Stimulated activated effector memory CD8-positive, alpha-beta T cell treated with anti-CD3 and anti-CD28 coated beads, Interleukin-12 subunit alpha, Interleukin-12 subunit beta, amount 100 ng/mL, for 72 hours (primary cell): ENCODE measurements at places on chromosomes 7 and 10.

- peak; percentile 65 for DNase-seq
Observed at GRCh38 chr7:50315739-50316671, 11.5 kb downstream of the IKZF1 start.

DNA sequence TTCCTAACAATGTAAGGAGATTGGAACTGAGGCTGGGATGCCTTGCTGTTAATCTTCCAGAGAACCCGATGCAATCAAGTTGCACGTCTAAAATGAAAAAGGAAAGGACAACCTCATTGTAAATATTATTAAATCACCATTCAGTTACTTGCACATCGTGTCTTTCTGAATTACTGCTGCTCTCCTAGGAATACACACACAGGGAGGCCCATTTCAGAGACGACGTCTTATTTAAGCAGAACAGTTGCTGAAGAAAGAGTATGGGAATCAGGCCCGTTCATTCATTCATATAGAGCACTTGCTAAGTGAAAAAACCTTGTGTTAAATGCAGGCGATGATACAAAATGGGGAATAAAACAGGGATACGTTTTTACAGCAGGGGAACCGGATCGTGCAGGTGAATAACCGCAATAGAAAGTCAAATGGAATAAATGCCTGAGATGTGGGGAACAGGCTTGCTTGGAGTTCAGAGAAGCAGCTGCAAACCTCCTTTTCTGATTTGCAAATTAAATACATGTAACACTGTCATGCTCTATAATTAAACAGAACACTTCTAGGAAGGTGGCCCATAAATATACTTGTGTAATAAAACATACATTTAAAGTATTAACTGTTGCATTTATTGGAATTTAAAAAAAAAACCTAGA lies 409.9 kb downstream of the GALNT17 start:
- DNase-seq: no peak

DNA sequence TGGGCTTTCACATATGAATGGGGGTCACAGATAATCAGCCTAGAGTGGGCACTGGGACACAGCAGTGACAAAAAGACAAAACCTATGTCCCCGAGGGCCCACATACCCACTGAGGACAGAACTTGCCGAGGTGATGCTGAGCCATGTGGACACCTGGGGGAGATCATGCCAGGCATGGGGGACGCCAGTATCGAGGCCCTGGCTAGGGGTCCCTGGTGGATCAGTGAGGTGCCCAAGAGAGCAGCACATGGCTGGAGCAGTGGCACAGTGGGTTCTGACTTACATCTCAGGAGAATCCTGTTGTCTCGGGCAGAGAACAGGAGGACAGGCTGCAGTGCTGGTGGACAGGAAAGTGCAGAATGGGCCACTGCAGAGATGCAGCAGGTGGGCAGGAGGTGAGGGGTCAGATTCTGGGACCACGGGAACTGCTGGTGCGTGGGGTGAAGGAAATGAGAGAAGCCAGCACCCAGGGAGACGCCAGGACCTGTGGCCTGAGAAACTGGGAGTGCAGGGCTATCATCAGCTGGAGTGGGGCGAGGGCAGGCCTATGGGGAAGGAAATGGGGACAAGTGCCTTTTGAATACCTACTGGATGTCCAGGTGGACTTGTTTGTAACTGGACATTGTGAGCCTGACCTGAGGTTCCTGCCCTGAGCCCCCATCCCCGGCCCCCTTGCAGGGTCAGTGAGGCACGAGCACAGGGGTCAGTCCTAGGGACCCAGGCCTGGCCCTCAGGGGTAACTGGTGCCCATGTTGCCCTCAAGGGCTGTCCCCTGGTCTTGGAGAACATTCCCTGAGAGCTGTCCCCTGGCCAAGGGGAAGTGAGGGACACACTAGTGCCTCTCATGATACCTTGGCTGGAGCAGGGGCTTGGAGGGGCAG lies 91.2 kb upstream of the RET start:
- DNase-seq: no peak

DNA sequence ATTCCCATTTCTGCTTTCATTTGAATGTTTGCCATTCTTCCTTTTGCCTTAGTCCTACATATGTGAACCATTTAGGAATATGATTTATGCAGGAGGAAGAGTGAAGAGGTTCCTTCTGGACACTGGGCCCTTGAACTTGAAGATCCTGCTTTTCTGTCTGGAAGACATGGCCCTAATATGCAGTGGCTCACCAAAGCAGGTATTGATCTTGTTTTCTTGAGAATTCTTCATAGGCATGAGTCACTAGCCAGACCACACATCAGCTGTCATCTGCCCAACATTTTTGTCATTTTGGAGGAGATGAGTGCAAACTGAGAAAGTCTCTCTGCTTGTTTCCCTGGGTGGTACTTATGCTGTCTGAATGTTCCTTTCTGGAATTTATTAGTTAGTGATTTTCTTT lies 382.6 kb downstream of the LRMDA start:
- DNase-seq: no peak

GRCh38 chr10:106957823-106958588 lies 206.5 kb downstream of the SORCS1 start:
- DNase-seq: no peak

DNA sequence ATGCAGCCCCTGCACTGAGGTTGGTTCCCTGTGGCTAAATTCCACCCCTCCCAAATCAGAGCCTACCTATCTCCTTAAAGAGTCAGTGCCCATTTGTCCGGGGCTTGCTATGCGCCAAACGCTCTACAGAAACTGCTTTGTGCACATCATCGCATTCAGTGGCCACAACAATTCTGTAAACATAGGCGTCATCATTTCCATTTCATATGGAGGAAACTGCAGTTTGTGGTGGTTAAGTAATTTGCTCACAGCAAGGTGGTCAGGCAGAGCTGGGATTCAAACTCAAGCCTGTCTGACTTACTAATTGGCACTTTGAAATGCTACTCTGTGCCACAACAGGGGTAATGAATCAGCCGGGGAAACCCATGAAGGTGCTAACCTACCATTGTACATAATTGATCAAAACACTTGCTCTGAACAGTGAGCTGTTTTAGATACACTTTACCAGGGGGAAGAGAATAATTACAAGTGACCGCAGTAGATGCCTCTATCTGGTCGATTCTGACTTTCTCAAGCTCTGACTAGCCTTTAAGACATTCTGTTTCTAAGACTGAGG lies 775.5 kb downstream of the LRMDA start:
- DNase-seq: no peak

GRCh38 chr7:70589010-70589409 lies 542.9 kb upstream of the GALNT17 start:
- no peak for DNase-seq

GRCh38 chr10:74738985-74739567 lies 87.3 kb upstream of the KAT6B start:
- DNase-seq: peak; percentile 65

DNA sequence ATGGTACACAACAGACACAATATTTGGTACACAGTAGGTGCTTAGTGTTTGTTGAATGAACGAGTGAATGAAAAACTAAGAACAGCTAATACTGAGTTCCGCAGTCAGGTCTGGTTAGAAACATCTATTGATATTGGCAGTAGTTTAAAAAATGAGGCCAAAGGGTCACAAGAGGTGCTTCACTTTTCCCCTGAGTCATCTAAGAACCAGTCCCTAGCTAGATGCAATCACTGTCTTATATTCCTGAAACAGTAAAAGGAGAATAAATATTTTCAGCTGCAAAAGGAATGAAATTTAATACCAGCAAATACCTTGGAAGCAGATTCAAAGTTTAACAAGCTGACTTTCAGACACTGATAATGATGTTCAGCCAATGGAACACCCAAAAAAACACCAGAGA lies 54.5 kb downstream of the SCRN1 start:
- DNase-seq: no peak

GRCh38 chr10:53079283-53079682 lies 306.7 kb upstream of the MBL2 start:
- no peak for DNase-seq

GRCh38 chr7:64551375-64552142 lies 11.3 kb downstream of the ZNF680 start:
- DNase-seq: no peak

DNA sequence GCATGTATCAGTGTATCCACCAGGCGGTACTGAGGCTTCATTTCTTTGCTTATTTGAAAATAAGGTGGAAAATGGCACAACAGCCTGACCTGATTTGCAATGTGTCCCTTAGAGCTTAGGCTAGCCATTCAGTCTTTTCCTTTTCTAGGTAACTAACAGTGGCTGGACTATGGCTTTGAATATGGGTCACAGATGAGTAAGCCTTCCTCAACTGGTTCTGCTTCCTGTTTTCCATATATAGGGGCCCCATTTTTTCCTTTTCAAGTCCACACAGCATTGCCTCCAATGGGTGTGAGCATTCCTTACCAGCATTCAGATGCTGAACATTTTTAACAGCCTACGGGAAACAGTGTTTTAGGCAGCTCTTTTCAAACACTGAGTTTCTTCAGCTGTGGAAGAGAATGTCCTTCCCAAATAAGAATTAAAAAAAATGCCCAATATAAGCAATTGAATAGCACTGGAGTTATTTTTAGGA lies 3.9 kb upstream of the ITGB1 start:
- DNase-seq: no peak

DNA sequence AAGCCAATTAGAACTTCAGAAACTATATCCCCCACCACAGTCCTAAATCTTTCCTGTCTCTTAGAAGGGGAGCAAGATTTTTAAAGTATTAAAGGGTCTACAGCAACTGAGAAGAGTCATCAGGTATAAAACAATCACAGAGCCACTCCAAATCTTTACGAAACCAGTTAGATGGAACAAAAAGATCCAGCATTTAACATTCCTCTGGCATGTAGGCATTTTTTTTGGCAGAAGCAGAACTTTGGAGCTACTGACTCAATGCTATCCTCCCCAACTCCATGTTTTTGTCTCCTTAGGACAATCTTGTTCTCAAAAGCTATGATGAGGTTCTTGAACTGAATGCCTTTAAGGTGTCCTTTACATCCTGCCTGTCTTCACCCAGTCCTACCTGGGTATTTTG lies 333.3 kb downstream of the PRPF18 start:
- DNase-seq: no peak

DNA sequence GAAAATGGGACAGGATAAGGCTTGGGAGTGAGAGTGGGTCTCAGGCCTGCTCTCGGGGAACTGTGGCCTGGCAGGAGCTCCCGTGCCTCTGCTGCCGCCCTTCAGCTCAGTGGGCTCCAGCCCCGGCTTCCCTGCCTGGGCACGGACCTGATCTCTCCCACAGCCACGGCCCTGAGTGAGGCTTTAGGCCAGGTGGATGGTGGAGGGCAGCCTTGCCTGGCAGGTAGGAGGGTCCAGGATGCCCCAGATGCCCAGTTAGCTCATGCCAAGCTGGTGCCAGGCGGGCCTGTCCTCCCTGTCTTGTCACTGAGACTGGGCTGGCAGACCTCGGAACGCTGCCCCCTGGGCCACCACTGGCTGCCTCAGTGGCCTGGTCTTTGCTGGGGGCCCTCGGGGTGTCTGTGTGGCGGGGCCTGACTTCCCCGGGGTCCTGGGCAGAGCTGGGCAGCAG lies 116.6 kb downstream of the INPP5A start:
- DNase-seq: no peak

DNA sequence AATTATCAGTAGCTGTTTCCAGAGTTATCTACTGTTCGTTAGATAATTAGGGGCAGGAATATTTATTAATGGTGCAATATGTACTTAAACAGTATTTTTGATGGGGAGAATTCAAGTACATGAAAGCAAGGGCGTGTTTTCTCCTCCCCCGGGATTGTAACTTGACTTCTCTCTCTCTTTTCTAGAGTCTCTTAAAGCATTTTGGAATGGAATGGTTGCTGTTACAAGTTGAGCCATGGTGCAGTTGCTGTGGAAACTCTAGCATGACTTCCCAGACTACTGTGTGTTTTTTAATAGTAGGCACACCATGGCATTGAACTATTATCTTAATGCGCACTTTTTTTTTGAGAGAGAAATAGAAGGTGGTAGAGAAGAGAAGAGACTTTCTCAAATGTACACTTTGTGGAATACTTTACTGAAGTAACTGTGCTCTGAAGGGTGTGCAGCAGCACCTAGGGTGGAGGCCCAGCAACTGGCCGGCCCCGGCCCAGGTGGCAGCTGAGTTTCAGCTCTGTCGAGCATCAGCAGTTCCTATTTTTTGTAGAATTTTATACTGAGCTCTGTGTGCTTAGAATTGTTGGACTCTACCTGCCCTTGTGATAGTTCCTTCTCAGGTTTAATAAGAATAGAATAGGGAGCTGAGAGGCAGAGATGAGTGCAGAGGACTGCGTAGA lies 64.4 kb downstream of the CCNY start:
- no peak for DNase-seq
